ENCODE measurements at places on chromosomes 16 and 17.

- no peak for DNase-seq
Measured at GRCh38 chr16:27628241-27628942, 78.4 kb downstream of the KATNIP start.

DNA sequence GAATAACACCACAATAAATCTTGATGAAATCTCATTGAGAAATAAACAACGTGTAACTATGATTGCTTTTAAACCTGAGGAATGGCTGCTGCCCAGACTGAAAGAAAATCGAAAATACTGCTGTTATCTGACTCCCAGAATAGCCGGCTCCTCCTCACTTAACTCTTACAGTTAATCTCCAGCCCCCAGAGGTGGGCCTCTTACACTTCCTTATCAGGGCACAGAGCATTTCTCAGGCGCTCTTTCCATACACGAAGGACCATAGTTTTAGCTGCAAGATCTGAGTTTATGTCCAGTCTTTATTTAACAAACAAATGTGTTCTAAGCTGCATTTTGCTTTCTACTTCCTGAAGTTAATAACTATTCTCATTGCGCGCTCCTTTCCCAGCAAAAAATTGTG lies 206.9 kb downstream of the MAP2K4 start:
- no peak for DNase-seq

- no peak for DNase-seq
Measured at GRCh38 chr17:83103200-83103942, 24.0 kb downstream of the METRNL start.

GRCh38 chr16:74107795-74108610 lies 188.6 kb upstream of the PSMD7 start:
- peak; percentile 18 for DNase-seq

DNA sequence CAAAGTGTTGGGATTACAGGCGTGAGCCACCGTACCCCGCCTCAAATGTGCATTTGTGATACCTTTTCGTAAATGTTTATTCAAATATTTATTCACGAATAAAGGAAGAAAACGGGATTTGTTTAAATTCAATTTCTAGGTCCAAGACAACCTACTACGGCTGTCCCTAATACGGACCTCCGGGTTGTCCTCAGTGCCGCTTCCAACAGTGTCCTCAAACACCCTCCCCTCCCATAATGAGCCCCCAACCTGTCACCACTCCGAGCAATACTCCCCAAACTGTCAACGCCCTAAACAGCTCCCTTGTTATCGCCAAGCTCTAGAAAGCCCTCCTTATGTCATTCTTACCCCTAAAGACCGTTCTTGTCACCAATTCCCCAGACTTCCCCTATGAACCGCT lies 539 bp upstream of the GABARAPL2 start:
- DNase-seq, result no peak

DNA sequence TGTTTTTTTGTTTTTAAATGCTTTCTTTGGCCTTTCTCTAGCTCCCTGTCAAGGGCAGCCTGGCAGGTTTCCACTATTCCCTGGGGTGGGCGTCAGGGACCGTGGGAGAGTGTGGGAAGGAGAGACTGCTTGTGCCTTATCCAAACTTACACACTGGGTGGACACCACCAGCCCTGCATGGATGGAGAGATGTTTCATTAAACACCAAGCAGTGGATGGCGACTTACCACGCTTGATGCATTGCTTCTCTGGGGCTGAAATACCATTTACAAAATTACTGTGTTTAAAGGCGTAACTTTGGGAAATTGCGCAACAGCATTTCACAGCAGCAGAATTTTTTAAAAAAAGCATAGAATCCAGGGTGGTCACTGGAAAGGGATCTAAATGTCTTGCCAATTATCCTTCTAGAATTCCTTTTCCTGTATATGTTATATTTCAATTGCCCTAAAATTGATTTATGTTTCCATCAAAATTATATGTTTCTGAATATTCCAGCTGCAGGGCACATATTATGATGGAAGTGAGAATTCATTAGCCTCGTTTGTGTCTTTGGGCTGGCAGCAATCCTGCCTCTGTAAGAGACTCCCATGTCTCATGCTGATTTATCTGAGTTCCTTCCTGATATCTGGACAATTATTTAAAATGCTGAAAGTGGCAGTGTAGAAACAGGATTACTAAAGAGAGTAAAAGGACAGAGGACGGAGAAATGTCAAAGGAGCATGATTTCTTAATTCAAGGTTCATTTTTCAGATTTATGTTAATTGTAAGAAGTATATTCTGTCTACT lies 247.3 kb downstream of the GRIN2A start:
- DNase-seq, result no peak

GRCh38 chr17:4161192-4161966 lies 18.4 kb downstream of the CYB5D2 start:
- no peak for DNase-seq

- DNase-seq, result no peak
Measured at GRCh38 chr17:60941028-60941427, 263.4 kb downstream of the BCAS3 start.

DNA sequence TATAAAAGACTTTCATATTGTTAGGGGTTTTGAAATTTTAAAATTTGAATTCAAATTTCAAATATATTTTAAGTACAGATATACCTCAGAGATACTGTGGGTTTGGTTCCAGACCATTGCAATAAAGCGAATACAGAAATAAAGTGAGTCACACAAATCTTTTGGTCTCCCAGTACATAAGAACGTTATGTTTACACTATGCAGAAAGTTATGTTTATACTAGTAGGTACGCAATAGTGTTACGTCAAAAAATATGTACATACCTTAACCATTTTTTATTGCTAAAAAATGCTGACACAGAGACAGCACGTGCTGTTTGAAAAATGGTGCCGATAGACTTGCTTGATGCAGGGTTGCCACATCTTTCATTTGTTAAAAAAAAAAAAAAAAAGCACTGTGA lies 19.7 kb downstream of the NUP88 start:
- DNase-seq, result no peak

DNA sequence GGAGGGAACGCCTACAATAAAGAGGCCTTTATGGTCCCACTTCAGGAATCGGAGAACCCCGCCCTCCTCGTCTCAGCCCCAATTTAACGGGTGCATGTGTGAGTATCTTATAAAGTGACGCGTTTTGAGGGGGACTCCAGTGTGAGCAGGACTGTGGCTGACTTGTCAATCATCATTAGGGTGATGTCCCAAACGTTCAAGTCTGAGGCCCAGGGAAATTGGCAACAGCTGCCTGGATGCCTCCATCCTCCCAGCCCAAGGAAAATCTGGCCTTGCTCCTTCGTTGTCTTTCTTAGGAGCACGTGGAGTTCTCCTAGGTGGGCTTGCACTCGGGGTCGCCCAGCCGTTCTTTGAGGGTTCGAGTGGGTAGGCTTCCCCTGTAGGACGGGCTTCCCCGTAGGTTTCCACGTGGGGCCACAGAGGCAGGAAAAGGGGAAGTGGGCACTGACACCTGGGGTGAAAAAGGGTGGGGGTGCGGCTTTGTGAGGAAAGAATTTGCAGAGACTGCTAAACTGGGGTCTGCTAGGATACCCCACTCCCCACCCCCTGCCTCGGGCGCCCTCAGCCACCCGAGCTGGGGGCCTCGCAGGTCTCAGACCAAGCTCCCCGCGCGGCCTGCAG lies 561 bp upstream of the HERPUD1 start:
- no peak for DNase-seq

- no peak for DNase-seq
Measured at GRCh38 chr17:46099865-46100264, 93.4 kb downstream of the KANSL1 start.

- peak; percentile 27 for DNase-seq
Measured at GRCh38 chr17:9768381-9768934, 22.9 kb downstream of the DHRS7C start.

- DNase-seq, result no peak
Measured at GRCh38 chr17:34365340-34365739, 2.3 kb upstream of the CCL1 start.

GRCh38 chr17:57580055-57580739 lies 164.9 kb downstream of the CCDC182 start:
- DNase-seq, result no peak

DNA sequence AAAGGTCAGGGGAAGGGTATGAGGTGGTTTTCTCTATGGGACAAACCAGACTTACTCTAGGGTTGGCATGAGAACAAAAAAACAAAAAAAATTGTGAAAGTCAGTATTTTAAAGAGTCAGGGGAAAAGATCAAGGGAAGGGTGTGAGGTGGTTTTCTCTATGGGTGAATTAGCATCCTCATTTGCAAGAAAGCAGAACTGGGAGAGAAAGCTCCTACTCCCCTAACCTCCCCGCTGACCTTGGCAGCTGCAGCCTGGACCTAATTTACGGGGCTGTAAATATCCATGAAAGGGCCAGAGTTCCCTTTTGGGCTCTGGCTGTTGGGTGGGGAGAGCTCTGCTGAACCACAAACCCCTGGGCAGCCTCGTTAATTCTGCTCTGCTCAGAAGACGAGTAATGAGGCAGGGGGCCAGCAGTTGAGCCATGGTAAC lies 10.6 kb downstream of the RHBDL3 start:
- DNase-seq, result no peak

DNA sequence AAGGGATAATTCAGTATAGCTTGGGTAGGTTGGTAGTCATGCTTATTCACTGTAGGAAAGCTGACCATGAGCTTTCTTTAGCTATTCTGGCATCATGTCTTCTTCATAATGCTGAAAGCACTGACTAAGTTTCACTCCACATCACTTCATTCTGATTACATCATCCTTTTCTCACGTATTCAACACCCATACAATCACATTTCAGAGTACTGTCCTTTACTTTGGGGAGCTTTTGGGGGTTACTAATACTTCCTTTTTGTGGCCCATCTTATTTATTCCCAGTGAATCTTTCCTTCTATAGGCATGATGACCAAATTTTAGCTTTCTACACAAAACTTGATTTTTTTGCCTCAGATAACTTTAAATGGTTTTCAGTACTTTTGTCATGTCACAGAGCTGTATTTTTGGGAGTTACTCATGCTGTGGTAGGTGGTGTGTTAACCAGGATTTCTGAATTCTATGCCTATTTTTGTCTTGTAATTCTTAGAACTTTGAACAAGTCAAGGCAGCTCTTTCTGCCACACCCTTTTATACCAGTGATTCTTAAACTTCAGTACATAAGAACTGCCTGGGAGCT lies 23.5 kb downstream of the TADA2A start:
- peak; percentile 5 for DNase-seq

DNA sequence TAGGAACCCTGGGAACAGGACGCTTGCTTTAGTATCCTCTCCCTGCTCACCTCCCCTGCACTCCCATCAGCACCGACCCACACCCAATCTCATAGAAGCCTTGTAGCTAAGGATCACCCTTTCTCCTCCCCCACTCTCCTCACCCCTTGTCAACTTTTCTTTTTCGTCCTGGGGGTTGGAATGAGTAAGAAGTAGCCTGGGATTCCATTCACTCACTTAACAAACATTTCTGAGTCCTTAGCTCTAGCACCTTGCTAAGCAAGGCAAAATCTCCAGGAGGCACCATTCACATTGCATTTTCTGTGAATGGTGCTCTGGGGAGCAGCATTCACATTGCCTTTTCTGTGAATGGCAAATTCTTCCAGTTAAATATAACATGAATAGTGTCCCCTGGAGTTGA lies 1.1 kb upstream of the PGAP3 start:
- DNase-seq, result no peak

DNA sequence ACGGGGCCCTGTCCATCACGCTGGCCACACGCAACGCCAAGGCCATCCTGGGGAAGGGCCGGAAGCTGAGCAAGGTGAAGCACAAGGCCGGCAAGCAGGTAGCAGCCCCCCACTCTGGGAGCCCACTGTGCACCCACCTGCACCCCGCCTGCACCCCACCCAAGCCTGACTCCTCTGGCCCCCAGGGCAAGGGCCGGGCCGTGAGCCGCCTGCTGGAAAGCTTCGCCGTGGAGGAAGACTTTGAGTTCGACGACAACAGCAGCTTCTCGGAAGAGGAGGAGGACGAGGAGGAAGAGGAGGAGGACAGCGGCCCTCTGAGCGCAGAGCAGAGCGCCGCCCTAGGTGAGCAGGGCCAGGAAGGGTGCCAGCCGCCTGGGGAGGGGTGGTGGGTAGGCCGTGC lies 54.0 kb downstream of the ACTG1 start:
- DNase-seq, result no peak

- no peak for DNase-seq
Measured at GRCh38 chr16:85906349-85906748, 7.4 kb downstream of the IRF8 start.

GRCh38 chr16:11303405-11304138 lies 22.4 kb upstream of the PRM1 start:
- DNase-seq, result no peak

DNA sequence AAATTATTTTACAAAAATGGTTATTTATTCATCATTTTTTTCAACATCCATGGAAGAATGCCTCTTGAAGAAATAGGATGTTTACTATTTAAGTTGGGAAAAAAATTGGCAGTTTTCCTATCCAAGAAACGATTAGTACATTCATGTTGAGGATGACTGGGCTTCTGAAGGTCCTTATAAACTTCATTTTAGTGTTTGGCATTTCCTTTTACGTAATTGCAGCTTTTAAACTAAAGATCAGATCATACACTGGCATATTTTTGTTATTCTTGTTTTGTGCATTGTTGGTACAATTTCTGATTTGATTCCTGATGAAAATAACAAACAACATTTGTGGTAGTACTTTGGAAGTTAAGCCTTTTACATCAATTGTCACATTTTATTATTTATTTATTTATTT lies 11.5 kb downstream of the KCNJ16 start:
- no peak for DNase-seq

DNA sequence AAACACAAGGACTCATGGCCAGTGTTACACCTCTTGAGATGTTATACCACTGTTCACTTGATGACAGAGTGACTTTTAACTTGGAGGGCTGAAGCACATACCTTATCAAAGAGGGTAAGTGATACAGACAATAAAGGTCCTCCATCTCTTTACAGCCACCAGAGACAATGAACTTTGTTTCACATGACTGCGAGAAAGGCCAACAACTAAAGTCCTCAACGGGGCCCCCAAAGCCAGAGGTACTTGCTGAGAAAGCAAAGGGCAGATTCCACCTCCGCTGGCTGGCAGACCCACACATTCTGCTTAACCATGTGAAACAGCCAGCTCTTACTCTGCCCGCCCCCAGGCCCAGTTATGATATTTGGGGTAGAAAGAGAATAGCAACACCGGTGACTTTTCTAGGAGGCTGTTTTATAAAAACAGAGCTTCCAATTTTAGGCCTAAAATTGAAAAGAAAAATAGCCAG lies 21.4 kb downstream of the DCUN1D3 start:
- no peak for DNase-seq

DNA sequence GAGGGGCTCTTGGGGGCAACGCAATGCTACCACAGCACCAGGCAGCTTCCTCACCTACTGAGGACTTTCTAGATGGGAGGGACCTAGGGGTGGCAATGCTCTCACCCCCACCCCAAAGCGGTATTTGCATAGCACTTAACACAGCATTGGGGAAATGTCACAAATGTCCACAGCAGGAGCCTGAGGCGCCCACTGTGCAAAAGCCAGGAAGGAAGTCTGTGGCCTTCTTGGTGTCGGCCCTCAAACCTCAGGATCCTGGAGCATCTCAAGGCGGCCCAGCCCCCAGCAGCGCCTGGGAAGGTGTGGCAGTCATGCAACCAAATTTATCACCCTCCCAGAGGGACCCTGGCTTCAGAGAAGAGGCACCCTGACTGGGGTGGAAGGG lies 45.3 kb downstream of the WNT3 start:
- DNase-seq, result no peak

Data from CD4-positive, alpha-beta T cell treated with Interleukin-2 at 100 ng/mL for 4 hours (primary cell).